Activated CD8-positive, alpha-beta T cell treated with anti-CD3 and anti-CD28 coated beads, Interleukin-2, amount 10 ng/mL, durations not matched to agents 7 days and 5 days (primary cell): ENCODE measurements at places on chromosomes 6 and 20.
A peak's percentile ranks its signal among the peaks of the same experiment; 100 is the strongest.

DNA sequence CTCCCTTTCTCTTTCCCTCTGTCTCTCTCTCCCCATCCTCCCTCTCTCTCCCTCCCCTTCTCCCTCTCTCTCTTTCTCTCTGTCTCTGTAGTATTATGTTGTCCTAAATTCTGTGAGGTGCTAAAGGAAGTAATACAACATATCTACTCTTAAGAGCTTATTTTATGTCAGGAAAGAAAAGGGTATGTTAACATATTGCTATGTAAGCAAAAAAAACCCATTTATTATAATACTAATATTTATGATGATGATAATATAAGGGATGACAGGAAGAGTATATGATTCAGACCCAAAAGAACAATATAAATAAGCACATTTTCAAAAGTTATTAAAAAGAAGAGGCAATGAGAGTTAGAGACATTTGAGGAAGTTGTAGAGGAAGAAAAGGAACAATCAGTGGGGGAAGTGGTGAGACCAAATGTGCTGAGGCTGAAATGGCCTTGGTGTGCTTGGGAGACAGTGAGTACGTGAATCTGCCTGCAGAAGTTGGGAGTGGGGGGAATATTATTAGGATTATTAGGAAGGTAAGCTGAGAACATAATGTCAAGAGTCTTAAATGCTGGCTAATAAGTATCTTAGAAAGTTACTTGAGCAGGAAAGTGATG, 303.6 kb upstream of the FERMT1 start:
- no peak for DNase-seq
- no peaks in the 10 kb centered on the region for H3K27me3 ChIP-seq
- H3K4me1 ChIP-seq, result no peaks in the 10 kb centered on the region

- H3K4me1 ChIP-seq, result peaks cover 2% of the 10 kb centered on the region
- H3K4me3 ChIP-seq, result no peak overlapping the region
- H3K27me3 ChIP-seq, result no peaks in the 10 kb centered on the region
- H3K27ac ChIP-seq, result no peak overlapping the region
Measured at GRCh38 chr6:138432063-138432356, 28.0 kb downstream of the HEBP2 start.

- H3K4me3 ChIP-seq, result no peak overlapping the region
- peaks cover 38% of the 10 kb centered on the region for H3K36me3 ChIP-seq
- H3K4me1 ChIP-seq, result no peaks in the 10 kb centered on the region
- H3K27ac ChIP-seq, result no peak overlapping the region
- no peaks in the 10 kb centered on the region for H3K27me3 ChIP-seq
Measured at GRCh38 chr6:151461673-151462072, 9.7 kb upstream of the RMND1 start.

- H3K27ac ChIP-seq, result no peak overlapping the region
- H3K4me3 ChIP-seq, result no peak overlapping the region
- no peaks in the 10 kb centered on the region for H3K36me3 ChIP-seq
- no peak for DNase-seq
Measured at GRCh38 chr20:63321148-63321831, 28.3 kb downstream of the COL20A1 start.

DNA sequence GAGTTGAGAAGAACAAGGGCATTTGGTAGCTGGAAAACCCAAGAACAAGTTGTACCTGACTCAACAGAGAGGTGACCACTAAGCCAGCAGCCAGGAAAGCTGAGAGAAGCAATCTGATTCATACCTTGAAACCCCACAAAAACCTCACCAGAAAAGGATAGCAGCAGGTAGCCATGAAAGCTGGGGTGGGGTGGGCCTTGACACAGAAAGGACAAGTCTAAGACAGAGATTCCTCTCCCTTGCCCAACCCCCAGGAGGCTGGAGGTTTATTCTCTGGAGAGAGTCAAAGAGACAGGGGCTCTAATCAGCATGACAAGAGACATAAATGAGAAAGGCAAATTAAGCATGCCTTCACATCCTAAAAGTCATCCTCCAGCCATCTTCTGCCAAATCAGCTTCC, 151.7 kb upstream of the DST start:
- H3K36me3 ChIP-seq, result no peaks in the 10 kb centered on the region
- H3K27me3 ChIP-seq, result peaks cover 10% of the 10 kb centered on the region
- H3K27ac ChIP-seq, result no peak overlapping the region
- H3K4me3 ChIP-seq, result no peak overlapping the region
- H3K4me1 ChIP-seq, result no peaks in the 10 kb centered on the region

DNA sequence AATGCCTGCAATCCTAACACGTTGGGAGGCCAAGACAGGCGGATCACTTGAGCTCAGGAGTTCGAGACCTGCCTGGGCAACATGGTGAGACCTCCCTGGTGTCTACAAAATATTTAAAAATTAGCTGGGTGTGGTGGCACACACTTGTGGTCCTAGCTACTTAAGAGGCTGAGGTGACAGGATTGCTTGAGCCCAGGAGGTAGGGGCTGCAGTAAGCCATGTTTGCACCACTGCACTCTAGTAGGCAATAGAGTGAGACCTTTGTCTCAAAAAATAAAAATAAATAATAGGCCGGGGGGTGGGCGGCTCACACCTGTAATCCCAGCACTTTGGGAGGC, 18.3 kb upstream of the RIPOR3 start:
- H3K27me3 ChIP-seq, result peaks cover 25% of the 10 kb centered on the region
- no peak for DNase-seq
- H3K36me3 ChIP-seq, result no peaks in the 10 kb centered on the region

DNA sequence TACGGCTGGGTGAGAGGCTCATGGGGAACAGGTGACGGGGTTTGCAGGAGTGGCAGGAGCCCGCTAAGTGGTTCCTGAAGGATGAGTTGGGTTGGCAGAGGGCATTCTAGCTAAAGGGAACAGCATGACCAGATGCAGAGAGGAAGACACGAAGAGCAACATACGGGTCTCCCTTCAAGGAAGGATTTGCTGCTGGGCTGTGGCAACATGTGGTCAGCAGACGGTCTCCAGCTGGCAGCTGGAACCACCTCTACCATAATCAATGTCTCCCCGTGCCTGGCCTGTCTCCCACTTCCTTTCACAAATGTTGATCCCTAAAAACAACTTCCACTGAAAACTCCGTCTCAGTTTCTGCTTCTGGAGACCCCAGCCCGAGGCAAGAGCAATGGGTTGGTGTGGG, 80.6 kb upstream of the SULF2 start:
- H3K36me3 ChIP-seq, result no peaks in the 10 kb centered on the region
- H3K27ac ChIP-seq, result no peak overlapping the region
- peaks cover 9% of the 10 kb centered on the region for H3K27me3 ChIP-seq
- no peak for DNase-seq
- H3K4me1 ChIP-seq, result no peaks in the 10 kb centered on the region

GRCh38 chr6:160043784-160044183, 74.9 kb downstream of the IGF2R start:
- H3K36me3 ChIP-seq, result peaks cover 79% of the 10 kb centered on the region
- no peaks in the 10 kb centered on the region for H3K27me3 ChIP-seq
- no peak for DNase-seq
- H3K4me1 ChIP-seq, result peaks cover 21% of the 10 kb centered on the region

GRCh38 chr6:136923954-136924673, 2.0 kb downstream of the SLC35D3 start:
- DNase-seq, result no peak
- no peak overlapping the region for H3K4me3 ChIP-seq
- peaks cover 28% of the 10 kb centered on the region for H3K4me1 ChIP-seq

DNA sequence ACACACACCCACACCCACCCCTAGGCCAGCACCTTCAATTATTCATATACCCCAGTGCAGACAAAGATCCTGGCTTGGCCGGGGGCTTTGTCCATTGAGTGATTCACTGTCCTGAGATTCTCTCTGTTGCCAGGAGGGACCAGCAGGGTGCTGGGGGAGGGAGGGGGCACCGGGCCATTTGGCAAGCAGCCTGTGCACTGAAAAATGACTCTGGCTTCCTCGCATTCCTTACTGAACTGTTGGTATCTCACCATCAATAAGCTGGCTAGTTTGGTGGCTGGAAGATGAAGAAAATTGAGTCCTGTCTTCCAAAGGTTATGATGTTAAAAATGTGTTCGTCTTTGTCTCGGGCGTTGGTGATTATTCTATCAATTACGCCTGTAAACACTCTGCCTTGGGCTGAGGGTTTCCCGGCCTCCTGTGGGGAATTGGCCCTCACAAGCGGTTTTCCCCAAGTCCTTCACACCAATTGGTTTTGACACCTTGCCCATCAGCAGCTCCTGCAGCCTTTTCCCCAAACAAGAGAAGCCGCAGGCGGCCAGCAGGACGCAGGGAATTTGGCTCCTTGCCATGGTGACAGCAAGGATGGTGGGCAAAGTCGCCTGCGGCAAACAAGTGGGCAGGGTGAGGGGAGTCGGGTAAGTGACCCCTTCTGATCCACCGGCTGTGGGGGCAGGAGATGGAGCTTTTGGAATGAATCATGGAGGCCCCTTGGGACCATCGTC, 4.9 kb downstream of the VSTM2L start:
- no peaks in the 10 kb centered on the region for H3K36me3 ChIP-seq
- H3K4me3 ChIP-seq, result no peak overlapping the region
- peaks cover 10% of the 10 kb centered on the region for H3K4me1 ChIP-seq

DNA sequence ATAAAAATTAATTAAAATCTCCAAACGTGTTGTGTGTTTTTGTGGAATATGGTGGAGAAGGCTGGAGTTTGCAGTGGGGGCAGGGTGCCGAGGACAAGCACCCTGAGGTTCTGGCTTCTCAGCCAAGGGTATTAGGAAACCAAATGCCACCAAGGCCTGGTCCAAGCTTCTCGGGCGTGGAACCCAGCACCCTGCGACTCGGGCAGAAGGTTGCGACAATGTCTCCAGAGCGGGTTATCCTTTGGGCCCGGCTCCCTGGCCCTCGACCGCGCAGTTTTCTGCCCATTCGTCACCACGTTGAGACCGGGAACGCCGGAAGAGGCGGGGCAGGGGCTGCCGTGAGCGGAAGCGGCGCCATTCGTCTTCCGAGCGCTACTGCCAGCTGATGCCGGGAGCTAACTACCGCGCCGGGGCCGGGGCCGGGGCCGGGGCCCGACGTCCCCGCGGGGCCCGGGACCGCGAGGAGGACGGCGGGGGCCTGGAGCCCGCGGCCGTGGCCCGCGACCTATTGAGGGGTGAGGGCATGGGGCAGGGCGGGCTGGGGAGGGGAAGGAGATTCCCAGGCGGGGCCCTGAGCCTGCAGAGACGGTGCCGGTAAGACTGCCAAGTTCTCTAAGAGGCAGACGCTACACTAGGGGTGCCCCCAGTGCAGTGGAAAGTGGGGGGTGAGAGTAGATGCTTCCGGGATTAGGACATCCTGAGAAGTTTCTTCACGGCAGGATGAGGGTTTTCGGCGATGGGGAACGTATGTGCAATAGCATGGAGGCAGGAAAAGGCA, at the start of gene RRP36:
RRP36 (plus strand) TSS at position 354 of the 778 bp plus-strand sequence; CDS start at position 386, 32 bp downstream.
- H3K36me3 ChIP-seq, result peaks cover 45% of the 10 kb centered on the region
- peak; percentile 65 for DNase-seq
- H3K27me3 ChIP-seq, result no peaks in the 10 kb centered on the region
- H3K4me3 ChIP-seq, result peak within 1 kb of the TSS; percentile 90
- peaks cover 31% of the 10 kb centered on the region for H3K4me1 ChIP-seq
- peak within 1 kb of the TSS; percentile 92 for H3K27ac ChIP-seq

DNA sequence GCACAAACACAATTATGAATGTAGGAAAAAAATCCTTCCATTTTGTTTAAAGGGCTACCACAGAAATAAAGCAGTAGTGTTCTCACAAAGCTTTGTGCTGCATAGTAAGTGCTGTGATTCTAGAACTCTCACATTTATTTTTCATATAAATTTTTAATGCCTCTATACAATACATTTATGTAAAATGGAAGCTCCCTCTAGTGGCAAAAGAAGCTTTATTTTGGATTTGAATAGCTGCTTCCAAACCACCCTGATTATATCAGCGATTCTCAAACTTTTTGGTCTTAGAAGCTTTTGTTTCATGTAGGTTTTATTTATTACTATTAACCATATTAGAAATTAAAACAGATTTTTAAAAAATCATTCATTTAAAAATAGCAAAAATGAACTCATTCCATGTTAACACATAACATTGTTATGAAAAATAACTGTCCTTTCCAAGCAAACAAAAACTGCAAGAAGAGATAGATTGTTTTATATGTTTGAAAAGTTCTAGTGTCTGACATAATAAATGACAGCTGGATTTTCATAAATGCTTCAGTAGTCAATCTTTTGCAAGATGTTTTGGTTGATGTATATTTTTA, 38.4 kb downstream of the HS3ST5 start:
- H3K4me1 ChIP-seq, result no peaks in the 10 kb centered on the region
- H3K4me3 ChIP-seq, result no peak overlapping the region
- DNase-seq, result no peak
- H3K27ac ChIP-seq, result no peak overlapping the region
- H3K27me3 ChIP-seq, result no peaks in the 10 kb centered on the region

DNA sequence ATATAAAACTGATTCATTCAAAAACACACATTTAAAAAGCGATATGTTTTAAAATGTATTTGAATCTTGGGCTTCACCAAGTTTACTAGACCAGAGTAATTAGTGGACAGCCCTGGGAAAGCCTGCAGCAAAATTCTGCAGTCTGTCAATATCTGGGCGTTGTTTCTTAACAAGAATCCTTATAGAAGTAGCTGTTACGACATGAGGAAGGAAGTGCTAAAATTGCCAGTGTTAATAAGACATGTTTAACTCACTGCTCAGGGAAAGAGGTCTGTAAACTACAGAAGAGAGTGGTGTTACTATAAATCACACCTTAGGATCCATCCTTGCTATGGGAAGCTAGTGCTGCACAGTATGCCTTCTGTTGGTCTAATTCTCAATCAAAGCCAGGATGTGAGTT, 120.6 kb downstream of the TBX18 start:
- H3K36me3 ChIP-seq, result no peaks in the 10 kb centered on the region
- H3K4me1 ChIP-seq, result no peaks in the 10 kb centered on the region
- peaks cover 3% of the 10 kb centered on the region for H3K27me3 ChIP-seq
- H3K4me3 ChIP-seq, result no peak overlapping the region

- no peak overlapping the region for H3K27ac ChIP-seq
- no peak overlapping the region for H3K4me3 ChIP-seq
- DNase-seq, result no peak
- no peaks in the 10 kb centered on the region for H3K4me1 ChIP-seq
- H3K36me3 ChIP-seq, result no peaks in the 10 kb centered on the region
- no peaks in the 10 kb centered on the region for H3K27me3 ChIP-seq
Measured at GRCh38 chr6:113562248-113562647, 294.9 kb upstream of the MARCKS start.

GRCh38 chr20:673603-674001, 2.0 kb downstream of the SCRT2 start:
- DNase-seq, result no peak
- H3K4me3 ChIP-seq, result no peak overlapping the region
- H3K27me3 ChIP-seq, result peaks cover 57% of the 10 kb centered on the region
- no peaks in the 10 kb centered on the region for H3K36me3 ChIP-seq
